DMS153 (cell line): ENCODE measurements at places on chromosomes 2 and 18.
A peak's percentile ranks its signal among the peaks of the same experiment; 100 is the strongest.

- no peak for DNase-seq
These were observed 1596.5 kb upstream of the NXPH2 start for GRCh38 chr2:140376686-140377085.

GRCh38 chr2:200454927-200455801 lies 54.7 kb downstream of the KCTD18 start:
- no peak for DNase-seq

GRCh38 chr18:55121397-55122170 lies 162.3 kb upstream of the CCDC68 start:
- no peak for DNase-seq

DNA sequence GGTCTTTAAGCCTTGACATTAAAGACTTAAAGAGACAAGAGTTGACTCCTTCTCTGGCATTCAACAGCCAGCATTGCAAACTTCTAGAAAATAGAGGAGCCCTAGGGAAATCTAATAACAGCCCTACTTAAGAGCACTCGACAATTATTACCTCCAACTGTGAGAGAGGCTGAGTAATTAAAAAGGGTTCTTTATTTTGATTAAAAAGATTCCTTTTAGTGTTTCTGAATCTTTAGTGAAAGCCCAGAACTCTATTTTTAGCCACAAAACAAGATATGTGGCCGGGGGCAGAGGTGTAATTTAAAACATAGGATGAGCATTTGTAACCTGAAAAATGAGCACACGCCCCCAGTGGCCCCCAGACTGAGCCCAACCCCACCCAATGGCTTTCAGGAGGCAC lies 222.3 kb downstream of the SMAD2 start:
- DNase-seq: no peak

GRCh38 chr2:1774929-1775328 lies 30.6 kb upstream of the PXDN start:
- DNase-seq: no peak

GRCh38 chr2:238103465-238104225 lies 3.5 kb downstream of the ESPNL start:
- no peak for DNase-seq

DNA sequence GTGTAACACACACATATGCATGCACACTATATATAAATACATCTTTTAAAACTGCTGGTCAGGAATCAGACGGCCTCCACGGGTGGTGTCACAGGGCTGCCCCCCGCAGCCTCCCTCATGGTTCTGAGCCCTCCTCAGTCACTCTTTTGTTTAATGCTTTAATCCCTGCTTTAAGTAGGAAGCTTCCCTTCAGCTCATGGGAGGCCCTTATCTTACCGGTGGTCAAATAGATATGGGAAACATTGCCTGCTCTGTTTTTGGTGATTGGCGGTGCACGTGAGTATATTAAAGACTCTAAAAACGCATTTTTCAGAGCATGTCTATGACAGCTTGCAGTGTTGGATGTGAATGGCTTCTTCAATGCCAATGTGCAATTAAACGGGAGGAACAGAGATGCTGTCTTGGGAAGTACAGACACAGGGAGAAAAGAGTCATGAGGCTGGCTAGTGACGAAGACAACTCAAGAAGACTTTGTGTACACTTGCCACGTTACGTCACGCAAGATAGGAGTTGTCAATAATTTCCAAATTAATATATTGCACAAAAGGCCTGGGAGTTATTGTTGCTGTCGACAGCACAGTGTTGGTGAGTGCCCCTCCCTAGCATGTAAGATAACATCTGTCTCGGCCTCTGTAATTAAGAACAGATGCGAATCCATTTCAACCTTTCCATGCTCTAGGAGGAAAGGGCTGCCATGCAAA lies 23.3 kb downstream of the GNLY start:
- no peak for DNase-seq

DNA sequence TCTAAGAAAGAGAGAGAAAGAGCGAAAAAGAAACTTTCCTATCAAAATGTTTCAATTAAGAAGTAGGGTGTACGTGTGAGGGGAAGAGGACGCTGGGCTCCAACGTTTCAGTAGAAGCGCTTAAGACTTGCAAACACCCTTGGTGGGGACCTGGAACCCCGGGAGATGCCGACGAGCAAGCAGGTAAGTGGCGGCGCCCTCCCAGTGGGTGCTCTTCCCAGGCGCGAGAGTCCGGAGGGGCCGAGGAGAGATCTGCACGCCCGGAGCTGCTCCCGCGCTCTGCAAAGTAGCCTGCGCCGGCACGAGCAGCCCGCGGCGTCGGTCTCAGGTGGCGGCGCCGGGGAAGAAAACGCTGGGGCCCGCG lies 678 bp upstream of the OTX1 start:
- DNase-seq: no peak

DNA sequence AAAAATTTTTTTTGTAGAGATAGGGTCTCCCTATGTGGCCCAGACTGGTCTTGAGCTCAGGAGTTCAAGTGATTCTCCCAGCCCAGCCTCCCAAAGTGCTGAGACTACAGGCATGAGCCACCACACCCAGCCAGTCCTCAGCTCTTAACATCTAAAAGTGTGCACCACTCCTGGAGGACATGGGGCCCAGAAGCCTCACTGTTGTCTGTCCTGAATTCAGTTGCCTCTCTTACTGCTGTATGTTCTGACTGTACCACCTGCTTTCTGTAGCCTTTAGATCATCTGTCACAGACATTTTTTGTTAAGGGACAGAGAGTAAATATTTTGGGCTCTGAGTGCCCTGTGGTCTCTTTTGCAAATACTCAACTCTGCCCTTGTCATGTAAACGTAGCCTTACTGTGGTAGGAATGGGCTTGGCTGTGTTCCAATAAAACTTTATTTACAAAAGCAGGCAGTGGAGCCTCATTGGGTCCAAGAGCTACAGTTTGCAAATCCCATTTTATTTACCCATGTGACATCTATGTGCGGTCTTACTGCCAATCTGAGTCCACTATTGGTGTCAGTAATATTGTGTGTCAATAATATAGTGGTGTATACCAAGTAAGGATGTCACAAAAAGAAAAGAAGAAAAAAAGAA lies 38.1 kb downstream of the TMEM37 start:
- peak; percentile 95 for DNase-seq

- no peak for DNase-seq
These were observed 195.0 kb upstream of the CYRIA start for GRCh38 chr2:16860627-16861026.

- no peak for DNase-seq
These were observed 22.9 kb upstream of the MGAT4A start for GRCh38 chr2:98753801-98754200.

GRCh38 chr18:60350941-60351340 lies 21.6 kb downstream of the MC4R start:
- no peak for DNase-seq

- DNase-seq: no peak
These were observed 24.6 kb downstream of the RTN4 start for GRCh38 chr2:55025627-55026026.

DNA sequence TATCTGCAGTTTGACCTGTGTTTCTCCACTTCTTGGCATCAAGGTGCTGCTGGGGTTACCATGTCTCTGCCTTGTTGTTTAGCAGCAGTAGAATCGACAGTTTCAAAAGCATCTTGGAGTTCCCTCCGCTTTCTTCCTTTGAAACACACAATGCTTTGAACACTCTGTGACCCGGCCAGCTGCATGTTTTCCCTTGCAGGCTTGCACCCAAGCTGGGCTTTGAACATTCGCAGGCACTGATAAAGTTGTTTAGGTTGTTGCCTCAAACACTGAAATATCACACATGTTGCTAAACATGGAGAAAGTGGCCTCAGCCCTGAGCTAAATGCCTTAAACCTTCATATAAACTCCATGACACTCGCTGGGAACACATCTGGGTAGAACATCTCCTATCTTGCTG lies 251.7 kb downstream of the TSN start:
- DNase-seq: no peak

DNA sequence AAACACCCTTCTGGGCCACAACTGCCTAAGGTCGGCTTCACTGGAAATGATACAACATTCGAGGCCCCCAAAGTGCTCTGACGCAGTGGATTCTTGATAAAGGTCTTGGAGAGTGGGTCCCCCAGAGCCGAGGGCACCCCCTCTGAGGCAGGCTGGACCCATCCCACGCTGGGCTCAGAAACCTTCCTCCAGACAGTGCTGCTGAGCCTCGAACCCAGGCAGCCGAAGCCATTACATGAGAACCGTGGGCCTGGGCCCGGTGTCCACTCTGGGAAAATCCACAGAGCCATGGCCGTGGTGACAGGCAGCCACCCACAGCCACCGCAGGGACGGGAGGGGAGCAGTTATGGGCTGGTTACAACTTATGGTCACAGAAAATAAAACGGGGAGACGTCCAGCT lies 81.4 kb upstream of the ID2 start:
- DNase-seq: no peak

DNA sequence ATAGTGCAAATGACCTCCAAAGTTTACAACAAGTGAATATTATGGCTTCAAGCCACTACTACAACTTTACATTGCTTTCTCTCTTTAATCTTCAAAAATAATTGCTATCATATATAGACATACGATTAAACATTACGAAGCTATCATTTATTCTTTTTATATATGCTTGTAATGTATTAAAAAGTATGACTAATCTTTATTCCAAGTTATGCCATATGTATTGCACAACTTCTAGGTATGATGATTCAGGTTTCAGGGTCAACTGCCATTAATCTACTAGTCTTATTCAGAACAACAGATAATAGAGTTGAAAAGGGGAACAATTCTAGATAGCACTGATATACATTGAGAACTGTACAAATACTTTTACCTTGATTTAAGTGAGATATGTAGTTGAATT lies 506.2 kb upstream of the TMEFF2 start:
- DNase-seq: no peak

DNA sequence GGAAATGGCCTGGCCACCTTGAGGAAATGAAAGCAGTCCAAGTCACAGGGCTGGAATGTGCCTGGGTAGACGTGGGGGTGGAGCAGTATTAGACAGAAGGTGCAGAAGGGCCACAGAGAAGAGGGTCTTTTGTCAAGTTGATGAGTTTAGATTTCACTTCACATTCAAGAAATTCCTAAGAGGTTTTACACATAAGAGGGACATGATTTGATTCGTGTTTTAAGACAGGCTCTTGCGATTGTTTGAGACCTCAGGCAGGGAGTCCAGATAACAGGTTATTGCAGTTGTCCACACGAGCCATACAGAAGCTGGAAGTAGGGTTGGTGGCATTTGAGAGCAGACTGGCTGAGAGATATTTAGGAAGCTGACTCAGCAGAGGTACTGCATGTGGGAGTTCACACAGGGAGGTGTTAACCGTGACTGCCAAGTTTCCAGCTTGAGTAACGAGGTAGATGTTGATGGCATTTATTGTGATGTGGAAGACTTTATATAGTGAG lies 64.6 kb downstream of the NEB start:
- DNase-seq: no peak

DNA sequence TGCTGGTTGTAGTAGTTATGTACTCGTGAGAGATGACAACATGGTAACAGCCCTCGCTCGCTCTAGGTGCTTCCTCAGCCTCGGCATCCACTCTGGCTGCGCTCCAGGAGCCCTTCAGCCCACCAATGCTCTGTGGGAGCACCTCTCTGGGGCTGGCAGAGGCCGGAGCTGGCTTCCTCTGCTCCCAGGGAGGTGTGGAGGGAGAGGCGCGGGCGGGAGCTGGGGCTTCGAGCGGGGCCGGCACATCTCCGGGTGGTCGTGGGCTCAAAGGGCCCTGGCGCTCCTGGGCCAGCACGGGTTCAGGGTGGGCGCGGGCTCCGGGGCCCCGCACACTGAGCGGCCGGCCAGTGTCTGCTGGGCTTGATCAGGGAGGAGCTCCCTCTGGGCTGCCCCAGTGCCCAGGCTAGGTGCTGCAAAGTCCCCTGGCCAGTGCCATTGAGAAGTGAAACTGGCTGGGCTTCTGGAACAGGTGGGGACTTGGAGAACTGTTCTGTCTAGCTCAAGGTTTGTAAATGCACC lies 1012.1 kb downstream of the CNTNAP5 start:
- no peak for DNase-seq

- DNase-seq: no peak
These were observed 88.1 kb downstream of the EPB41L3 start for GRCh38 chr18:5455674-5456073.

DNA sequence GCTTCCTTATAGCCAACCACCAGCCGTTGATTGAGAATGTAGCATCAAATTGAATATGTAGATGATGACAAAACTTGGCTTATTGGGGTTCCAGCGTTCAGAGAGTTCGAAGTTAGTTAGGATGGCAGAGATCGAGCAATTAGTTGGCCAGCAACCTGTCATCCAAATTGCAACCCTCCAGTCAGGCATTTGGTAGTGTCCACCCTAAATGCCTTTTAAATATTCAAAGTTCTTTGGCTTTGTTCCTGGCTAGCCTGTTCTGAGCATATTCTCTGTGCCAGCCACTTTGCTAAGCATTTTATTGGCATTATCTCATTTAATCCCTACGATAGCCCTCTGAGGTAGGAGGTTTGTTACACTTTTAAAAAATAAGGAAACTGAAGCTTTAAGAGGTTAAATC lies 342.8 kb downstream of the SETBP1 start:
- no peak for DNase-seq

DNA sequence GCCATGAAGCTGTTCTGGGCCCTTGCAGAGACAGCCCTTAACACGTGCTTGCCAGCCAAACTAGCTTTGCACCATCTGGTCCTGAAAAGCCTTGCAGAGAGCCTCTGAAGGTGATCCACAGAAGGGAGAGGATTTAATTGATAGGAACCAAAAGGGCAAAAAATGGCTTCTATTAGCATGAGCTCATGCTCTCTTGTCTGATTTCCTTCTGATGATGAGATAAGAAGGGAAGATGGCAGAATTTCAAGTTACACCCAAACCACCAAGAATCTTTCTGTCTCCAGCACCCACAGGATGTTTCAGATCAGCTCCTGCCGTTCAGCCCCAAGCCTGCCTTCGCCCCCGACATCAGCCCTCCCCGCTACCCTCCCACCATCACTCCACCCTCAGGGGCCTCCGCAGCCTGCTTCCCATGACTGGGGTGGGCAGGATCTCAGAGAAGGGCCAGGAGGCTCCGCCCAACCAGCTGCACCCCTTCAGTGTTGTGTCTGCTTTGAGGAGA lies 23.4 kb upstream of the GLI2 start:
- no peak for DNase-seq

GRCh38 chr2:28401411-28401810 lies 8.8 kb downstream of the FOSL2 start:
- DNase-seq: no peak

DNA sequence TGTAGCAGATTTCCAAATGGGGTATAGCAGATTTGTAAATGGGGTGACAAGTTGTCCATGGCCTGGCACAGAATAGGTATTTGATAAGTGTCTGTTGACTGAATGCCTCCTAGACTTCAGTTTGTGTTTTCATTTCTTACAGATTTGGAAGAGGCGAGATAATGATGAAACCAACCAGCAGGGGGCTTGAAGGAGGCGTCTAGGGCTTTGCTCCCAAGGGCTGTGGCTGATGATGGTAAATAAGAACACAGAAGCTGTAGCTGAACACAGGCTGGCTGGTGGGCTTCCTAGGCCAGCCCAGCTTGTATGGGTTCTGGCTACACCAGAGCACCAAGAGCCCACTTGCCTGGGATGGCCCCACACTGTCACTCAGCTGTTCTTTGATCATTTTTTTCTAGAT lies 19.4 kb downstream of the SFTPB start:
- no peak for DNase-seq

GRCh38 chr2:237639052-237639835 lies 11.9 kb downstream of the LRRFIP1 start:
- DNase-seq: no peak

GRCh38 chr2:45681675-45682074 lies 30.2 kb downstream of the PRKCE start:
- DNase-seq: no peak
